ENCODE measurements at places on chromosomes 4 and X.

DNA sequence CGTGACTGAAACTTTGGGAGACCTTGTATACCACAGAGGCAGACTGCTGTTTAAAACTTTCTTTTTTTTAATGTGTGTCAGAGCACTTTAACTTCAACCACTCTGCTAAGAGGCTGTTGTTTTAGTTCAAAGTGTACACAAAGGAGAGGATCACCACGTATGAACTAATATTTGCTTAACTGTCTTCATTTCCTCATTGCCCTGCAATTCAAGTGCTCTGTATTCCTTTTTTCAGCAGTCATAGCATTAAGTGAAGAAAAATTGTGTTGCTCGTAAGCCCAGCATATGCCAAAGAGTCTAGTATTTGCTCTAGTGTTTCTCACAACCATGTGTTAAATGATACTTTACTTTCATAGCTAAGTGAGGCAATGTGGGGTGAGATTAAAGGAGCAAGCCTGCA is 63.0 kb upstream of the HHIP start:
- no peak for DNase-seq

GRCh38 chrX:27815209-27815608 is 7.4 kb downstream of the MAGEB10 start:
- no peak for DNase-seq

GRCh38 chr4:7330811-7331681 is 103.7 kb downstream of the PSAPL1 start:
- no peak for DNase-seq

- no peak for DNase-seq
Measured at GRCh38 chrX:134803551-134804183, 145.4 kb upstream of the PLAC1 start.

- no peak for DNase-seq
Measured at GRCh38 chr4:99863-100262, 24.4 kb upstream of the ZNF718 start.
